Thymus (tissue), 14 donors: ENCODE measurements at places on chromosomes 12 and 14. TPM values are rescaled to one million over a fixed set of nuclear protein-coding genes. Genes with fewer than 3 reads are reported as not detected.

Gene KLRC1
- total RNA-seq, result 0.80 TPM

- H3K27ac ChIP-seq, result no peak overlapping the region
- no peak overlapping the region for H3K4me3 ChIP-seq
- H3K36me3 ChIP-seq, result no peaks in the 10 kb centered on the region
- no peaks in the 10 kb centered on the region for H3K27me3 ChIP-seq
Measured at GRCh38 chr14:61355892-61356325, 34.5 kb downstream of the PRKCH start.

Gene TAMALIN
- 9.2 TPM for total RNA-seq

GRCh38 chr14:100610511-100611217 is 23.4 kb upstream of the BEGAIN start:
- no peak overlapping the region for H3K27ac ChIP-seq
- no peaks in the 10 kb centered on the region for H3K4me1 ChIP-seq
- H3K4me3 ChIP-seq, result no peak overlapping the region
- no peak for DNase-seq
- peaks cover 2% of the 10 kb centered on the region for H3K27me3 ChIP-seq
- H3K36me3 ChIP-seq, result no peaks in the 10 kb centered on the region

GRCh38 chr12:78457938-78458337 is 406.6 kb upstream of the SYT1 start:
- no peak overlapping the region for H3K4me3 ChIP-seq
- H3K27ac ChIP-seq, result no peak overlapping the region
- no peaks in the 10 kb centered on the region for H3K36me3 ChIP-seq
- no peak for DNase-seq
- no peaks in the 10 kb centered on the region for H3K27me3 ChIP-seq

Gene SLCO1B1
- total RNA-seq, result not detected

DNA sequence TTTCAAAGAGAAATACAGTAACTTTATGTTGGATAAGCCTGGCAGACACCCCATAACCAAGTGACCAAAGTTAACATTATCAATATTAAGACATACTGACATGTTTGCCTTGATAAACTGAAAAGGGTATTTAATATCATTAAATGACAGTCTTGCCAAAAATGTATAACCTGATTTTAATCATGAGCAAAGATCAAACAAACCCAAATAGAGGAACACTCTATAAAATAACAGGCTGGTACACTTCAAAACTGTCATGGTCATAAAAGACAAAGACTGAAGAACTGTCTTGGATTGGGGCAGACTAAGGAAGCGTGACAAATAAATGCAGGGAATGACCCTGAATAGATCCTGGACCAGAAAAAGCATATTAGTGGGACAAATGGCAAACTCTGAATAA is 64.0 kb downstream of the AKAP6 start:
- H3K4me1 ChIP-seq, result no peaks in the 10 kb centered on the region
- H3K27ac ChIP-seq, result no peak overlapping the region
- H3K36me3 ChIP-seq, result no peaks in the 10 kb centered on the region
- no peak overlapping the region for H3K4me3 ChIP-seq
- H3K27me3 ChIP-seq, result no peaks in the 10 kb centered on the region

GRCh38 chr12:91103624-91104023 is 7.7 kb downstream of the LUM start:
- H3K4me1 ChIP-seq, result no peaks in the 10 kb centered on the region
- H3K27me3 ChIP-seq, result no peaks in the 10 kb centered on the region
- H3K4me3 ChIP-seq, result no peak overlapping the region
- DNase-seq, result no peak
- no peaks in the 10 kb centered on the region for H3K36me3 ChIP-seq

DNA sequence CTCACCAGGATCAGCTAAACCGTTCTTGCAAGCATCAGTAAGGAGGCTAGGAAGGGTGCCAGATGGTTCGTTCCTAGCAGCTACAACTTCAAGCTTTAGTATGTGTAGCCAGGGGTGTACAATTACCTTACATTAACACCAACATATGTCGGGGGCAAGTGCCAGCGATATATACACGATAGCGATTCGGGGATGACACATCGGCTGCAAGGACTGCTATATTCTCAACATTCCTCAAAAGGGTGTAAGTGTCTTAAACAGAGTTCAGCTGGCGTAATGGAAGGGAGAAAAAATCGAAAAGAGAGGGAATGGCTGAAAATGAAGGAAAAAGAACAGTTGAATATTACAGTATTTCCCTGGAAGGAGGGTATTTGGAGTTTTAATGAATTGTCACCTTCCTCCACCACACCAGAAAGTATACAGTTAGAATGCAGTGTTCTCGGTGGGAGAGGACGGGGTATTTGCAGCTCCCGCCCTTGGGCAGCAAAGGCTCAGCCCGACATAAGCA is 545 bp downstream of the LIMA1 start:
- no peak for DNase-seq
- H3K36me3 ChIP-seq, result no peaks in the 10 kb centered on the region
- peaks cover 18% of the 10 kb centered on the region for H3K4me1 ChIP-seq
- H3K27me3 ChIP-seq, result peaks cover 10% of the 10 kb centered on the region

DNA sequence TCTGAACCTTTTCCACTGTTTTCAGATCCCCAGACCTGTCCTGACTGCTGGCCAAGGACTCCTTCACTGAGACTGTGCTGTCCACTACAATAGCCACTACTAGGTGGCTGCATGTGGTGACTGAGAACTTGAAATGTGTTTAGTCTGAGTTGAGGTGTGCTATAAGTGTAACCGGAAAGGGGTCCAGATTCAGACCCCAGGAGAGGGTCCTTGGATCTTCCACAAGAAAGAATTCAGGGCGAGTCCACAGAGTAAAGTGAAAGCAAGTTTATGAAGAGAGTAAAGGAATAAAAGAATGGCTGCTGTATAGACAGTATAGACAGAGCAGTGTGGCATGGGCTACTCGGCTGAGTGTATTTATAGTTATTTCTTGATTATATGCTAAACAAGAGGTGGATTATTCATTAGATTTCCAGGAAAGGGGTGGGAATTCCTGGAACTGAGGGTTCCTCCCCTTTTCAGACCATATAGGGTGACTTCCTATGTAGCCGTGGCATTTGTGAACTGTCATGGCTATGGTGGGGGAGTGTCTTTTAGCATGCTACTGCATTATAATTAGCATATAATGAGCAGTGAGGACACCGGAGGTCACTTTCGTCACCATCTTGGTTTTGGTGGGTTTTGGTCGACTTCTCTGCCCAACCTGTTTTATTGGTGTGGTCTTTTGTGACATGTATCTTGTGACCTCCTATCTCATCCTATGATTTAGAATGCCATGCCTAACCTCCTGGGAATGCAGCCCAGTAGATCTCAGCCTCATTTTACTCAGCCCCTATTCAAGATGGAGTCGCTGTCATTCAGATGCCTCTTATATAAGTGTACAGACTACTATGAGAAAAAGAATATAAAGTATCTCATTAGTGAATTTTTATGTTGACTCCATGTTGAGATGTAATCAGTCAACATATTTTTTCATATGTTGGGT is 70.0 kb upstream of the SRSF5 start:
- H3K27me3 ChIP-seq, result no peaks in the 10 kb centered on the region
- peaks cover 12% of the 10 kb centered on the region for H3K4me1 ChIP-seq

Gene RNF31
- total RNA-seq, result 44.9 TPM

- peaks cover 22% of the 10 kb centered on the region for H3K4me1 ChIP-seq
- no peak overlapping the region for H3K27ac ChIP-seq
- DNase-seq, result no peak
- no peak overlapping the region for H3K4me3 ChIP-seq
- no peaks in the 10 kb centered on the region for H3K27me3 ChIP-seq
Measured at GRCh38 chr12:92597118-92597517, 105.7 kb upstream of the PLEKHG7 start.

Gene CSRP2
- total RNA-seq, result 51.8 TPM

DNA sequence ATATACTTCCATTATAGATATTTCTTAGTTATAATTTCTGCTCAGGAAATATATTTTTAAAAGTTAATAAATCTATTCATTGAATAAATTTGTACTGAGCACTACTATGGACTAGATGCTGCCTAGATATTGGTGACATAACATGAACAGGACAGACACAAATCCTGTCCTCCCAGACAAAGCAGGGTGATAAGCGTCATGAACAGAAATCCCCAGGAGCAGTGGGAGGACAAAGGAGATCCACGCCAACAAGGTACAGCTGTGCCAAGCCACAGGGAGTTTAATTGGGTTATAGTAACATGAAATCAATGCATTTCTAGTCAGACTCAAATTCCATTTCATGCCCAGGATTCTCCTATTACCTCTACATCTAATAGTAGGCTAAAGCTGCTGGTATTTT is 171.8 kb upstream of the CPNE8 start:
- no peaks in the 10 kb centered on the region for H3K27me3 ChIP-seq
- no peaks in the 10 kb centered on the region for H3K36me3 ChIP-seq
- H3K4me1 ChIP-seq, result no peaks in the 10 kb centered on the region
- DNase-seq, result no peak

- no peak overlapping the region for H3K4me3 ChIP-seq
- H3K27ac ChIP-seq, result no peak overlapping the region
- no peaks in the 10 kb centered on the region for H3K36me3 ChIP-seq
Measured at GRCh38 chr12:127774828-127775227, 492.1 kb upstream of the TMEM132C start.

- peak overlapping the region; percentile 98 for H3K4me3 ChIP-seq
- no peaks in the 10 kb centered on the region for H3K27me3 ChIP-seq
- DNase-seq, result no peak
- H3K4me1 ChIP-seq, result no peaks in the 10 kb centered on the region
- peak overlapping the region; percentile 90 for H3K27ac ChIP-seq
Measured at GRCh38 chr14:34713681-34714319, 593 bp downstream of the CFL2 start.

- no peaks in the 10 kb centered on the region for H3K4me1 ChIP-seq
- no peaks in the 10 kb centered on the region for H3K27me3 ChIP-seq
- no peak overlapping the region for H3K27ac ChIP-seq
Measured at GRCh38 chr14:34128665-34129064, 177.8 kb upstream of the EGLN3 start.

DNA sequence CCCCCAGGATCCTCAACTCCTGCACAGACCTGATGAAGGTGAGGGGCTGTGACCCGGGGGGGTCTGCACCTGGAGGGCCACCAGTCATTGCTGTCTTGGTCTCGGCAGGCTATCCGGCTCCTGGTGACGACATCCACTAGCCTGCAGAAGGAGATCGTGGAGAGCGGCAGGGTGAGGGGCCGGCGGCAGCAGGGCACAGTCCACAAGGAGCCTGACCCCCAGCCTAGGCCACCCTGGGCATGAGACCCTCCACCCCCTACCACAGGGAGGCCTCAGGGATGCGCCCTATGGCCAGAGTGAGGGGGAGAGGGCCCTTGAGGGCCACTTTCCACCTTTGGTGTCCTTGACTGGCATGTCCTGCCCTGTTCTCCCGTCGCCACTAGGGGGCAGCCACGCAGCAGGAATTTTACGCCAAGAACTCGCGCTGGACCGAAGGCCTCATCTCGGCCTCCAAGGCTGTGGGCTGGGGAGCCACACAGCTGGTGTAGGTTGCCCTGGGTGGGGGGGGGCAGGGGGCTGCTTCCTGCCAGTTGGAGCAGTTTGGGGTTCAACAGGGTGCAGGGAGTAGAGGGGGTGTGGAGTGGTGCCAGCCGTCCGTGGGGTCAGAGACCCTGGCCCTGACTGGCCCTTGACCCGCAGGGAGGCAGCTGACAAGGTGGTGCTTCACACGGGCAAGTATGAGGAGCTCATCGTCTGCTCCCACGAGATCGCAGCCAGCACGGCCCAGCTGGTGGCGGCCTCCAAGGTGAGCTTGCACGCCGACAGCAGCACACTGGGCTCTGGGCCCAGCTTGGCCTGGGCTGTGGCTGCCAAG is 25.0 kb downstream of the HIP1R start:
- H3K36me3 ChIP-seq, result peaks cover 75% of the 10 kb centered on the region
- DNase-seq, result peak; percentile 80
- no peaks in the 10 kb centered on the region for H3K27me3 ChIP-seq
- no peak overlapping the region for H3K4me3 ChIP-seq
- peaks cover 23% of the 10 kb centered on the region for H3K4me1 ChIP-seq
- peak overlapping the region; percentile 33 for H3K27ac ChIP-seq

GRCh38 chr12:108666401-108666881 is 32.7 kb upstream of the SELPLG start:
- H3K4me3 ChIP-seq, result no peak overlapping the region
- H3K27ac ChIP-seq, result no peak overlapping the region
- DNase-seq, result no peak
- no peaks in the 10 kb centered on the region for H3K27me3 ChIP-seq

Gene ACSM4
- not detected for total RNA-seq

DNA sequence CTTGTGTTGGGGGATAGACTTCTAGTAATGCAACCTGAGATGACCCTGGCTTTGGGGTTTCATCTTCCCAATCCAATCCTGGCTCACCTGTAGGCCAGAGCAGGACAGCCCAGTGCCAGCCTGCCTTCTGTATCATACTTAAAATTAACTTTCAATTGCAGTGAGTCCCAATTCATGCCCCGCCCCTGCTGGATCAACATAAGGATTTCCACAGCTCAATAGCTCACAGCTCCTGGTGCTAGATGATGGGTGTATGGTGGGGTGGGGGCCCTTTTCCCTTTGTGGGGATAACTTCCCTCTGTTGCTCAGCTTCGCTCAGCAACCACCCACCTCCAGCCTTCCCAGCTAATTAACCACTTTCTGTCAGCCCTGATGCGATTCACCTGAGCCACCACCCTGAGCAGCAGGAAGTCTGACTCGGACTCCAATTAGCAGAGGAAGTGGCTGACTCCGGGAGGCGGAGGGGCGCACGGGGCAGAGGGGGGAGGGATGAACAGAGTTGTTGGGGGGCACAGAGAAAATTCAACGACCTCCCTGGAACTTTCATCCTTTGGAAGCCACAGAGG is 24.3 kb upstream of the CHGA start:
- no peaks in the 10 kb centered on the region for H3K36me3 ChIP-seq
- no peak overlapping the region for H3K4me3 ChIP-seq
- no peaks in the 10 kb centered on the region for H3K27me3 ChIP-seq
- no peak for DNase-seq
- peaks cover 3% of the 10 kb centered on the region for H3K4me1 ChIP-seq
- H3K27ac ChIP-seq, result no peak overlapping the region

DNA sequence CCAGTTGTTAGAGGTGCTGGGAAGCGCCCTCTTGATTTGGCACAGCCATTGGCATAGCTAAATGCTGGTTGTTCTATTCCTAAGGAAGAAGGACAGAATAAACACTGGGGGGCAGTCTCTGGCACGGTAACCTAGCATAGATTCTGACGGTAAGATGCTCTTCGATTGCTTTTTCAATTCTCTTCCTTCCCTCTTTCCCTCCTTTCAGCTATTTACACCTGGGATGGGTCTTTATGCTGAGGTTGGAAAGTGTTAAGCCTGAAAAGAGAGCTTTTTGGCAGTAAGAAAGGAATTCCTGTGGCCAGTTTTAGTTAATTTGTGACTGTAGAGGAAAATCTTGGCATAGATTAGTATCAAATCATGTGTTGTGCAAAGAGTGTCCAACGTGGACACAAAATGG is 162.8 kb downstream of the SNAPC1 start:
- H3K4me3 ChIP-seq, result no peak overlapping the region
- H3K27ac ChIP-seq, result no peak overlapping the region
- no peaks in the 10 kb centered on the region for H3K36me3 ChIP-seq
- H3K27me3 ChIP-seq, result no peaks in the 10 kb centered on the region

- DNase-seq, result no peak
- no peak overlapping the region for H3K4me3 ChIP-seq
- no peak overlapping the region for H3K27ac ChIP-seq
- no peaks in the 10 kb centered on the region for H3K4me1 ChIP-seq
Measured at GRCh38 chr12:113997365-113997764, 31.2 kb upstream of the RBM19 start.

GRCh38 chr12:57850854-57851430 is 4.4 kb upstream of the CTDSP2 start:
- H3K27me3 ChIP-seq, result no peaks in the 10 kb centered on the region
- no peak for DNase-seq
- H3K27ac ChIP-seq, result no peak overlapping the region
- no peaks in the 10 kb centered on the region for H3K36me3 ChIP-seq
